ENCODE measurements at places on chromosomes 1 and 21.

GRCh38 chr1:110188035-110188618 is 22.0 kb upstream of the KCNC4 start:
- peak overlapping the region; percentile 60 for H3K27ac ChIP-seq
- peak overlapping the region; percentile 11 for H3K4me3 ChIP-seq
- no peaks in the 10 kb centered on the region for H3K36me3 ChIP-seq
- peaks cover 21% of the 10 kb centered on the region for H3K4me1 ChIP-seq
- no peak for DNase-seq

- no peak overlapping the region for H3K4me3 ChIP-seq
- no peak for DNase-seq
- no peaks in the 10 kb centered on the region for H3K4me1 ChIP-seq
Measured at GRCh38 chr1:215458104-215458503, 109.0 kb upstream of the KCTD3 start.

DNA sequence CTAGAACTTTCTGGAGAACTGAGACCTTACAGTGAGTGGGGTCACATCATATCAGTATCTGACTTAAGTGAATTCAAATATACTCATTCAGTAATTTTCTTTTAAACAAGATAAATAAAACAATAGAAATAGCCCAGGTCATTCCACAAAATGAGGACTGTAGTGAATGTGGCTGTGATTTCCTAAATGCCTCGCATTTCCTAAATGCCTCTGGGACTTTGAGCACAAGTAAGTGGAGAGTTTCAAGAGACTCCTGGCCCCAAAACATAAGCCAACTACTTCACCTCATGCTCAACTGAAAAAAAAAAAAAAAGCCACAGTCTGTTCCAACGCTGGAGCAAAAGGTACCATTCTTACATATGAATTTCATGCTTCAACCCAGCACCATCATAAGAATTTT is 81.5 kb downstream of the ZNF281 start:
- peaks cover 23% of the 10 kb centered on the region for H3K27me3 ChIP-seq
- H3K4me1 ChIP-seq, result peaks cover 19% of the 10 kb centered on the region
- no peak for DNase-seq
- H3K27ac ChIP-seq, result no peak overlapping the region

GRCh38 chr1:65082346-65083040 is 65.5 kb upstream of the AK4 start:
- H3K4me1 ChIP-seq, result no peaks in the 10 kb centered on the region
- no peaks in the 10 kb centered on the region for H3K36me3 ChIP-seq
- H3K27me3 ChIP-seq, result peaks cover 4% of the 10 kb centered on the region
- no peak overlapping the region for H3K27ac ChIP-seq

- H3K4me1 ChIP-seq, result peaks cover 17% of the 10 kb centered on the region
- no peak overlapping the region for H3K4me3 ChIP-seq
- H3K36me3 ChIP-seq, result no peaks in the 10 kb centered on the region
- peaks cover 4% of the 10 kb centered on the region for H3K27me3 ChIP-seq
Measured at GRCh38 chr1:43305926-43306687, 5.3 kb downstream of the TIE1 start.

GRCh38 chr1:203189951-203190352 is 3.4 kb upstream of the CHI3L1 start:
- no peak overlapping the region for H3K4me3 ChIP-seq
- H3K27ac ChIP-seq, result no peak overlapping the region

DNA sequence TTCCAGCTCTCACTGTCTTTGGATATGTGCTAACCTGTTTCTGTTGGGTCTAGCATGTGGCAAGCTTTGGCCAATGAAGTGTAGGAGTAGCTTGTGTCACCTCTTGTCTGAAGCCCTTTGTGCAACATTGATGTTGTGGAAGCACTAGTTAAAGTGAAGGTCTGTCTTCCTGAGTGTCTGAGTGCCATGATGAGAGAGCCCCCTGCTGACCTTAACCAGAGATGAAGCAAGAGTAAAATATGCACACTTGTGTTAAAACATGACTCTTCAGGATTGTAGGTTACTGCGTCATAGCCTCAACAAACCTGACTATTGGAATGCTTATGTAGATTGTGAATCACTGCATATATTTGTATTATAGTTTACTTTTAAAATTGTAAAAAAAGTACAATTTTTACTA is 103.7 kb downstream of the NCAM2 start:
- DNase-seq, result no peak
- H3K27me3 ChIP-seq, result no peaks in the 10 kb centered on the region
- H3K4me1 ChIP-seq, result no peaks in the 10 kb centered on the region
- no peaks in the 10 kb centered on the region for H3K36me3 ChIP-seq
- no peak overlapping the region for H3K4me3 ChIP-seq

DNA sequence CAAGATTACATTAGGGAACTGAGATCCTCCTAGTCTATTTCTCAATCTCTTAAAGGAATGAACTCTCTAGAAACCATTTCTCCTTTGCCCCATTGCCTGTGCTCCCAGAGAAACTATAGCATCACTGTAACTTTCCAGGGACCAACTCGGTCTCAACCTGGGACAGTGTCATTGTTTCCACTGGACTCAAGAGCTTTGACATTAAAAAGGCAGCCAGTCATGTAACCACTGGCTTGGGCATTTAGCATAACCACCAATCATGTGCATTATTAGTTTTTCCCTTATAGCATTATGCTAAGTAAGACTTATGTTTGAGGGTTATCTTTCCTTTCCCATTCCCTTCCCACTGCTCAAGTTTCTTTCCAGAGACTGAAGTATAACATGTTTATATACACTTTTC is 18.2 kb downstream of the TEX38 start:
- no peaks in the 10 kb centered on the region for H3K27me3 ChIP-seq
- H3K27ac ChIP-seq, result no peak overlapping the region
- DNase-seq, result no peak
- peaks cover 20% of the 10 kb centered on the region for H3K4me1 ChIP-seq
- H3K36me3 ChIP-seq, result peaks cover 17% of the 10 kb centered on the region

DNA sequence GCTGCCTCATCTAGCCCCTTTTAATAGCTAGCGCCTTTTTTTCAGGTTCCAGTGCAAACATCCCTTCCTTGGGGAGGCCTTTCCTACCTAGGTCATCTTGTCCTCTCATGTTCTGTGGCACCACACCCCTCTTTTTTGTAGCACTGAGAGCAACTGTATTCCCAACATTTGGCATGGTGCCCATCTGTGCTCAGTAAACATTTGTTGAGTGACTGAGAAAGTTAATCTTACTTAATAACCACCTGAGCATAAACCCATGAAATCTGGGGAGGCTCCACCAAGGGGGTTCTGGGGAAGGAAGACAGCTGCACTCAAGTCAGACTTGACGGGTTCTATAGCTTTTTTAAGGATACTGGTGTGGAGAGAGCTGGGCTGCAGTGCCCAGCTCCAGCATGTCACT is 90.0 kb downstream of the NOS1AP start:
- DNase-seq, result no peak
- no peak overlapping the region for H3K27ac ChIP-seq
- H3K4me1 ChIP-seq, result peaks cover 22% of the 10 kb centered on the region
- H3K27me3 ChIP-seq, result no peaks in the 10 kb centered on the region
- peaks cover 4% of the 10 kb centered on the region for H3K36me3 ChIP-seq
- no peak overlapping the region for H3K4me3 ChIP-seq

DNA sequence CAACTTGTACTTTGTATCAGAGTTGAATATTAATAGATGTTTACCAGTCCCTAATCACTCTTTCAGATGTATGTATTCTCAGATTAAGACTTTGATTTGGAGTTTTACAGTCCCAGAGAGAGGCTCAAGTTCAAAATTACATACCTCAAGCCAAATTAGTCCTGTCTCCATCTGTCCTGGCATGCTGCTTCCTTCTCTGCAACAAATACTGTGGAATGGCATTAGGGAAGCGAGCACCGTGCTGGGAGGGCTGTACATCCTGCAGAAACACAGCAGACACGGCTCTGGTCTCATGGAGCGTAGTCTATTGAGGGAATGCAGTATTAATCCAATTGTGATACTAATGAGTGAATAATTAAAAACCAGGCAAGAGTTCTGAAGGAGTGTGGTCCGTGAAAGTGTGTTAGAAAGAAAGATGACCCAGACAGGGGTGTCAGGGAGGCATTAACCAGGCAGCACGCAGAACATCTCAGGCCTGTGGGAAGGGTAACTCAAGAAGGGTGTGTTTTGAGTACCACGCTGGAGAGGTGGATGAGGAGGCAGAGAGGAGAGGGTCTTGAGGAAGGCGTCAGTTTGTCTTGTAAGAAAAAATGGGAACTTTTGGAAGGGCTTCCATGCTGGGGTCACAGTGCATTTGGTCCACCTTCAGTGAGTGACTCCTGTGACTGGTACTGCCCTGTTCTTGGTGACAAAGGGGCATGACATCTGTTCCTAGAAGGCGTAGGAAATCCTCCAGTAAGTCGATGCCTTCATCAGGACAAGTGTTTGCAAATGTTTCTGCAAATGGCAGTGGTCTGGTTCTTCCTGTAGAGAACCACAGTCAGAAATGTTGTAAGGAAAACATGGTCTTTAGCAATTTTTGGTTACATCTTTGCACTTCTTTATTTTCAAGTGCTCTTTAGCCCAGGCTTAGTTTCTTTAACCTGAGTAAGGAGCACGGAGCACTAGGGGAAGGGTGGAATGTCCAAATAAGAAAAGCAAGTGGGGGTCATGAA is 1.6 kb downstream of the RAB4A start:
- H3K27me3 ChIP-seq, result no peaks in the 10 kb centered on the region
- no peak for DNase-seq
- H3K36me3 ChIP-seq, result peaks cover 8% of the 10 kb centered on the region
- H3K4me1 ChIP-seq, result peaks cover 25% of the 10 kb centered on the region
- H3K4me3 ChIP-seq, result peak overlapping the region; percentile 97
- H3K27ac ChIP-seq, result peak overlapping the region; percentile 89

GRCh38 chr1:154884869-154885701 is 15.0 kb upstream of the KCNN3 start:
- H3K27me3 ChIP-seq, result peaks cover 23% of the 10 kb centered on the region
- peak overlapping the region; percentile 8 for H3K27ac ChIP-seq
- no peaks in the 10 kb centered on the region for H3K36me3 ChIP-seq
- no peak for DNase-seq
- H3K4me3 ChIP-seq, result peak overlapping the region; percentile 40
- H3K4me1 ChIP-seq, result peaks cover 23% of the 10 kb centered on the region

- no peak for DNase-seq
- H3K27me3 ChIP-seq, result no peaks in the 10 kb centered on the region
- H3K4me1 ChIP-seq, result peaks cover 7% of the 10 kb centered on the region
- H3K36me3 ChIP-seq, result peaks cover 33% of the 10 kb centered on the region
Measured at GRCh38 chr1:212743901-212744475, 44.3 kb upstream of the BATF3 start.

GRCh38 chr1:46495778-46496177 is 6.1 kb downstream of the DMBX1 start:
- H3K4me1 ChIP-seq, result peaks cover 9% of the 10 kb centered on the region
- H3K36me3 ChIP-seq, result no peaks in the 10 kb centered on the region
- H3K27ac ChIP-seq, result no peak overlapping the region
- no peak for DNase-seq
- no peak overlapping the region for H3K4me3 ChIP-seq

- no peak for DNase-seq
- H3K4me1 ChIP-seq, result peaks cover 51% of the 10 kb centered on the region
- peak overlapping the region; percentile 87 for H3K27ac ChIP-seq
- peak overlapping the region; percentile 11 for H3K4me3 ChIP-seq
- H3K27me3 ChIP-seq, result no peaks in the 10 kb centered on the region
- no peaks in the 10 kb centered on the region for H3K36me3 ChIP-seq
Measured at GRCh38 chr1:204349602-204350001, 10.1 kb downstream of the PLEKHA6 start.

DNA sequence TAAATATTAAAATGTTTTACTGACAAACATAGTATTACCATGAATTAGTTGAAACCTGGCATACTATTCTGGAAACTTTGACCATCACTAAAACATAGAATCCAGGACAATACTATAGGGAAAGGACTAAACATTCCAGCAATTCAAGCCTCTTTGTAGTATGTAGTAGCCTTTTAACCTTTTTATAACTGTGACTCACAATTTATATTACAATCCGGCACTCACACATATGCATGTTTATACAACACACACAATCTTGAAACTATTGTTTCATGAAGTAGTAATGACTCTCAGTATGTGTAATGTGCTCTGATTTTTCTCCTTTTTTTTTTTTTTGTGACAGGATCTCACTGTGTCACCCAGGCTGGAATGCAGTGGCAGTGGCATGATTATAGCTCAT is 64.3 kb downstream of the ANKRD13C start:
- H3K27ac ChIP-seq, result no peak overlapping the region
- no peak overlapping the region for H3K4me3 ChIP-seq
- no peak for DNase-seq
- no peaks in the 10 kb centered on the region for H3K4me1 ChIP-seq

DNA sequence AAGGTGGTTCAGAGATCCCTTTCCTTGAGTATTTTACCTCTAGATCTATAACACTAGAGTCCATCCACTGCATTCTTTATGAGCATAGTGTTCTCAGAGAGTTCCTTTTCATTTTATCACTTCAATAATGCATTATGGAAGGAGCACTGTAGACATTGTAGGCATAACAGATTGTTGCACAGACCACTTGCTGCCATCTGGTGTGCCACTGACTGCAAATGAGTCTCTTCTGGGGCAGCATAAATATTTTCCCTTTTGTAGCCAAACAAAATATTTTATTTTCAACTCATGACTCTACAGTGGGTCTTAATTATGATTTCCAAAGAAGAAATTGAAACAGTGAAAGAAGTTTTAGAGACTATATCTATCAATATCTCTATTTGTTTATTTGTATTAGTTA is 290.4 kb downstream of the OLFM3 start:
- no peaks in the 10 kb centered on the region for H3K36me3 ChIP-seq
- no peak overlapping the region for H3K27ac ChIP-seq
- H3K4me3 ChIP-seq, result no peak overlapping the region
- H3K27me3 ChIP-seq, result no peaks in the 10 kb centered on the region
- H3K4me1 ChIP-seq, result no peaks in the 10 kb centered on the region

DNA sequence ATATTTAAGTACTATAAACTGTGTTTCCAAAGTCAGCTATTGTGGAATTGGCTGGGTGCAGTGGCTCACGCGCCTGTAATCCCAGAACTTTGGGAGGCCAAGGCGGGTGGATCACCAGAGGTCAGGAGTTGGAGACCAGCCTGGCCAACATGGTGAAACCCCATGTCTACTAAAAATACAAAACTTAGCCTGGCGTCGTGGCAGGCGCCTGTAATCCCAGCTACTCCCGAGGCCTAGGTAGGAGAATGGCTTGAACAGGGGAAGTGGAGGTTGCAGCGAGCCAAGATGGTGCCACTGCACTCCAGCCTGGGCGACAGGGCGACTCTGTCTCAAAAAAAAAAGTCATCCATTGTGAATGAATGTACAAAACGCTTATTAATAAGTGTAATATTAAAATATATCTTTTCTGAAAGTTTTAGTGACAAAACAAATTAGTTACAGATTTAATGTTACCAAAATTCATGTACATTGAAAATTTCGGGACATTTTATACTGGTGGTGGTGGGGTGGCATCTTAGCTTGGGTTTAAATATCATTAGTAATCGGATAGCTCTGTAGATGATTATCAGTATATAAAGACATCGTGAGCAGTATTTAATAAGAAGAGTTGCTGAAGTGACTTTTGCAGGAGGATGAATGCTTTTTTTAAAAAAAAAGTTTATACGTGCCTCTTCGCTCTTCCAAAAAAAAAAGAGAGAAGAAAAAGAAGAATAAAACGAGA is 503 bp upstream of the SRSF11 start:
- peaks cover 22% of the 10 kb centered on the region for H3K4me1 ChIP-seq
- peak overlapping the region; percentile 87 for H3K4me3 ChIP-seq
- H3K27me3 ChIP-seq, result no peaks in the 10 kb centered on the region
- no peak for DNase-seq
- peak overlapping the region; percentile 93 for H3K27ac ChIP-seq
- H3K36me3 ChIP-seq, result peaks cover 16% of the 10 kb centered on the region

- no peak overlapping the region for H3K27ac ChIP-seq
- no peaks in the 10 kb centered on the region for H3K36me3 ChIP-seq
- H3K27me3 ChIP-seq, result peaks cover 8% of the 10 kb centered on the region
- H3K4me3 ChIP-seq, result no peak overlapping the region
- no peak for DNase-seq
Measured at GRCh38 chr21:42063571-42064521, 7.3 kb upstream of the UMODL1 start.
